ENCODE measurements at places on chromosomes 7 and 10.
A peak's percentile ranks its signal among the peaks of the same experiment; 100 is the strongest.

GRCh38 chr10:49387071-49387470 is 8.8 kb downstream of the DRGX start:
- no peak for DNase-seq

GRCh38 chr10:12628964-12629766 is 279.8 kb downstream of the CAMK1D start:
- DNase-seq: no peak

- DNase-seq: no peak
These were observed 272.9 kb downstream of the TRIL start for GRCh38 chr7:28685242-28685643.

- no peak for DNase-seq
These were observed 149.2 kb downstream of the PTEN start for GRCh38 chr10:88012641-88013040.

DNA sequence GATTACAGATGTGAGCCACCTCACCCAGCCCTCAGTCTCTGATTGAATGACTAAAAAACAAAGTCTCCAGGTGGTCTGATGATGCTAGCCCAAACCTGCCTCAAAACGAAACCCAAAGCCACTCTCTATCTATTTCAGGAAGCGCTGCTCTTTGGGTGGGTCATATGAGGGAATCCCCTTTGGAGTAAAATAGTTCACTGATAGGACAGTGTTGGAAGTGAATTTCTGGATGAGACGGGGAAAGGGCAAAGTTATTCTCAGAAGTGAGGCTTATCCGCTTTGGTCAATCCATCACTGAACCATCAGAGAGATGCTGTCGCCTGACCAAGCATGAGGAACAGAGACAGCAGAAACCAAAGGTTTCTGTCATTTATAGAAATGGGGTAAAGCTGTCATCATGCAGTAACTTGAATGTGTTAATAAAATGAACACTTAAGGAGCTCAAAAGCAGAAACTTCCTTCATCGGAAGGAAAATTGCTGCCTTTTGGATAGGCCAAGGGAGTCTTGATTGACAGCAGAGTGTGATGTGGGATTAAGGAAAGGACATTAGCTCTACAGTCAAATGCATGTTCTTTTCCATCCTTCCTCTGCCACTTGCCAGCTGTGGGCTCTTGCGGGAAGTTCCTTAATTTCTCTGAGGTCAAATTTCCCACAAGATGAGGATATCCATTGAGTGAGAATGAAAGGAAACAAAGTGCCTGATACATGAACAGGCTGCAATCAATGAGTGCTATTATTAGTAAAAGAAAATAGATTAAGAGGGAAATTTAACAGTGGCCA is 64.9 kb upstream of the C1QL3 start:
- no peak for DNase-seq

DNA sequence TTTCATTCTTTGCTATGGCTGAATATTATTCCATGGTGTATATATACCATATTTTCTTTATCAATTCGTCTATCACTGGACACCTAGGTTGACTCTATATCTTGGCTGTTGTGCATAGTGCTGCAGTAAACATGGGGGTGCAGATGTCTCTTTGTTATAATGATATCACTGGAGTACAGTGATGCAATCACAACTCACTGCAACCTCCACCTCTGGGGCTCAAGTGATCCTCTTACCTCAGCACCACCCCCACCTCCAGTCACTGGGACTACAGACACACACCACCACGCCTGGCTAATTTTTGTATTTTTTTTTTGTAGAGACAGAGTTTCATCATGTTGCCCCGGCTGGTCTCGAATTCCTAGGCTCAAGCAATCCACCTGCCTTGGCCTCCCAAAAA is 15.6 kb downstream of the KLHL7 start:
- no peak for DNase-seq

DNA sequence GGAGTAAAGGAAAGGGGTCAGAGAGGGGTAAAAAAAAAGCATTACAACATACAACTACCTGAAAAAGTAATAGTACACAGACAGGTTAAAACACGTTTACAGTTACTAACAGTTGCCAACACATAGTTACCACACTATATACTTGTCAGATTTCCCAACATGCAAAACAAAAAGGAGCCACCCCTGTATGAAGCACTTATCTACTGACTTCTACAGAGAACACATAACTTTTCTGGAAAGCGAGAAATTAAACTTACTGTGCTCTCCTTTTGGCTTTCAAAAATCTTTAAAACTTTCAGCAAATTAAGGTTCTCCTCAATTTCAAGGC is 2.1 kb downstream of the ABI1 start:
- DNase-seq: peak; percentile 9

GRCh38 chr7:133702078-133702477 is 425.1 kb upstream of the LRGUK start:
- no peak for DNase-seq

GRCh38 chr7:20602306-20602705 is 13.2 kb upstream of the ABCB5 start:
- no peak for DNase-seq

DNA sequence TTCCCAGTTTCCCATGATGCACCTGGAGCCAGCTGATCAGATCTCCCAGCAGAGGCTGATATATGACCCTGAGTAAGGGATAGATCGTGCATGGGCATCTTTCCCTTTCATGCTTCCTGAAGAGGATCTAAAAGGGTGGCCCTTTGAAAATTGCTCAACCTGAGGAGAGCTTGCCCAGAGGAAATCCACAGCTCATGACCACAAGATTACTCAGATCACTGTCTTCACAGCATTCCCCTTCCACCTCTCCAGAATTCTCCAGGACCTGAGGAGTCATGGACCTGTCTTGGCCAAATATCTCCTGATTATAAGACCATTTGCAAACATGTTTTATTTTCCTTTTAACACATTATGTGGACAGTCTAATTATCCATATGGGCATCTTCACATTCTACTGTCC is 328.1 kb downstream of the LHFPL3 start:
- DNase-seq: no peak

DNA sequence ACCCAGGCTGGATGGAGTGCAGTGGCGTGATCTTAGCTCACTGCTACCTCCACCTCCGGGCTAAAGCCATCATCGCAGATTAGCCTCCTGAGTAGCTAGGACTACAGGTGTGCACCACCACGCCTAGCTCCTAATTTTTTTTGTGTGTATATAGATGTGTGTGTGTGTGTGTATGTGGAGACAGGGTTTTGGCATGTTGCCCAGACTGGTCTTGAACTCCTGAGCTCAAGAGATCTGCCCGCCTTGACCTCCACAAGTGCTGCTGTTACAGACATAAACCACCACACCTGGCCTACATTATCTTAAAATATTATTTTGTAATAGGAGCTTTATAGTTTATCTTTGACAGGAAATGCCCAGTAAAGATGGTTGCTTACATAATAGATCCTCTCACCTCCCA is 25.0 kb downstream of the FOXP2 start:
- DNase-seq: no peak

GRCh38 chr7:47932466-47933037 is 15.7 kb downstream of the PKD1L1 start:
- DNase-seq: no peak

DNA sequence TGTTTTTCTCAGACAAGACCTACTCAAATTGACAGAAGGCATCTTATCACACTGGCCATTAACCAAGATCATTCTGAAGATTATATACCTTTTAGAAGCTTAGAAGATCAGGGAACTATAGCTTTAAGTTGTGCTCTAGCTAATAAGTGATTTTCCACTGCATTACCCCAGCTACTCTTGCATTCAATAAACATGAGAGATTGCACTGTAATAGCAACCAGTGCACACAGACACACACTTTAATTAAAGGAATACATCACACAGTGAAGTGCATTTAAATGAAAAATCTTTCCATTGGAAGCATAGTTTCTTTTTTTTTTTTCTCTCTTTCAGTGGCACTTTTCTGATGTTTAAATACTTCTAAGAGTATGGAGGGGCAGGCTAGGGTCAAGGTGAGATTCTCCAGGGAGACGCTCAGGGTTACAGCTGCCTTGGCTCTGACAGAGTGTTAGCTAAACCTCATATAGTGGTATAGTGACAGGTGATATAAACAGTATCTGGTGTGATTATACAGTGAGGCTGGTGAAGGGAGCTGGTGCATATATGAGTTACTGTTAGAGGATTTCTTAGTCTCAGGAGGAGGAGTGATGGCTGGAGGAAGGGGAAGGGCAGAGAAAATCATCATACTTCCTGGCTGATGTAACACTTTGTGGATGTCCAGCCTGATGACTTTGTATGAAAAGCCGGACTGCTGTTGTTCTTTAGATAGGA is 369.5 kb downstream of the SORCS3 start:
- DNase-seq: no peak

GRCh38 chr7:100163006-100163531 is 4.5 kb upstream of the TRAPPC14 start:
- no peak for DNase-seq

DNA sequence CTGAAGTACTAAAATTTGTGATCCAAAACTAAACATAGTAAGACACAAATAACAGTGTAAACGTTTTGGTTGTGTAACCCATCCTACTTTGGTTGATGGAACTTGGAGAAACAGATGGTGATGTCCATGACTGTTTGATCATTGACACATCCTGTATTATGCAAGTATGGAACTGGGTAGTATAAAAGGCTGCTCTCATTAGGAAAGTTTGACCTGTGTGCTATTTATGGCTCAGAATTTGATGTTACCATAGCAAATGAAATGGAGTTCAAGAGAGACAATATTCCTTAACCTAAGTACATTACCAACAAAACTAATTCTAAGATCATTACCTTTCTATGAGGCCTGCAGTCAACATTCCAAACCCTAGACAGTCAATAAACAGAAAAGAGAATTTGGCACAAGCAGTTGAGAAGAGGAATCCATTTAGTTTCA is 39.9 kb downstream of the DKK1 start:
- no peak for DNase-seq

DNA sequence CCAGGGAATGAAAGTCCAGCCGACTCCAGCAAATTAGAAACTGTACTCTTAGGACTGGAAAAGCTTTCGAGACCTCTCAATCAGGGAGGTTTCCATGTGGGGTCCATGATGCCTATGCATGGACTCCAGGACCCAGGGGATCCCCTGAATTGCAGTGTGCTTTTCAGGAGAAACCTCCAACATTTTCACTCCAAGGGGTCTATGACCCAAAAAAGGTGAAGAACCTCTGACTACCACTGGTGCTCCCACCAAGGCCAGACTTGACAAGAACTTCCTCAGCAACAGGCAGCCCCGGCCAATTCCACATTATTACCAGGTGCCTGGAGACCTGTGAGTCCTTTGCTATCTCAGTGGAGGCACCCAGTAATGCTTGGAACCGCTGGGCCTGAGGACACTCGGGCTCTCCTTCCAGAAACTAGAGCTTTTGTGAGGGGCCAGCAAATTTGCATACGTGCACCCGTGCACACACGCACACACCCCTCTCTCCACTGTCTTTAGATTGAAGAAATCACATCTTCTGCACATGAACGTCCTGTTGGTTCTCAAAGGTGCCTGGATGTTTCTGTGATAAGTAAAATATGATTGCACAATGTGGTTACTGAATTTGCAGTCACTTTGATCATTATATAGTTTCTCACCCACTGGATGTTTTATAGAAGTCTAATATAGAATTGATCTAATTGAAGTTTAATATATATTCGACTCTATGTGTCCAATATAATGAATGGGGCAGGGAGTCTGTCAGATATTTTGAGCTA is 54.7 kb downstream of the SYPL1 start:
- no peak for DNase-seq

GRCh38 chr10:113866551-113867394 is 12.3 kb downstream of the NHLRC2 start:
- DNase-seq: no peak

DNA sequence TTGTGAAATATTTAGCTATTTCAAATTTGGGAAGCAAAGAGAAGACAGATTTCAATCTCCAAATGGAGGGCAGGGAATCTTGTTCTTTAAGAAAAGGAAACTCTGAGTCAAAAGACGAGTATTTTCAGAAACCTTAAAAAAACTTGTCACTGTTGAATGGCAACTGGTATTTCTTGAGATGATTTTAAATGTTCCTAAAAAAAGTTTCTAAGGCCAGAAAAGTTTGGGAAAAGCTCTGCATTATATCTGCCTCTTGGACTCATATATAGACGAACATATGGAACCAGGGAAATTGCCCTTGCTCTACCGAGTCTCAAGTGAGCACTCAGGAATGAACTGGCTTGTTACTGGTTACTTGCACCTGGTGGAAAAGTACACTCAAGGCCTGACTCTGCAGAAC is 69.5 kb downstream of the ADAM22 start:
- DNase-seq: no peak
